ENCODE measurements at places on chromosomes 7 and 10. TPM values are rescaled to one million over a fixed set of nuclear protein-coding genes. Genes with fewer than 3 reads are reported as not detected.

NUTM2D gene
- 0.81 TPM for total RNA-seq

PANK1 gene
- 3.1 TPM for total RNA-seq

PAX4 gene
- total RNA-seq = not detected

SLC26A3 gene
- not detected for total RNA-seq

SEC31B gene
- total RNA-seq = 5.4 TPM

TRIM50 gene
- total RNA-seq = not detected

MYH16 gene
- 0.38 TPM for total RNA-seq

MAGI2 gene
- total RNA-seq = 3.4 TPM

VWA2 gene
- not detected for total RNA-seq

NPFFR1 gene
- total RNA-seq = not detected

FXYD4 gene
- total RNA-seq = not detected

EGR2 gene
- 0.18 TPM for total RNA-seq

CCDC3 gene
- 2.2 TPM for total RNA-seq

CCL26 gene
- not detected for total RNA-seq

CHAT gene
- not detected for total RNA-seq

PALD1 gene
- 25.0 TPM for total RNA-seq

TAS2R5 gene
- 0.94 TPM for total RNA-seq

ZNF467 gene
- 2.6 TPM for total RNA-seq

DOCK1 gene
- total RNA-seq = 108 TPM

ZNF804B gene
- not detected for total RNA-seq

CYP2C18 gene
- total RNA-seq = not detected
